Cortex of kidney (tissue), 1 donor: ENCODE measurements at places on chromosomes 11 and 22.

GRCh38 chr11:113329725-113330124 lies 15.3 kb downstream of the TTC12 start:
- DNase-seq, result no peak

GRCh38 chr22:19964701-19965386 lies 23.2 kb upstream of the TXNRD2 start:
- DNase-seq, result no peak

DNA sequence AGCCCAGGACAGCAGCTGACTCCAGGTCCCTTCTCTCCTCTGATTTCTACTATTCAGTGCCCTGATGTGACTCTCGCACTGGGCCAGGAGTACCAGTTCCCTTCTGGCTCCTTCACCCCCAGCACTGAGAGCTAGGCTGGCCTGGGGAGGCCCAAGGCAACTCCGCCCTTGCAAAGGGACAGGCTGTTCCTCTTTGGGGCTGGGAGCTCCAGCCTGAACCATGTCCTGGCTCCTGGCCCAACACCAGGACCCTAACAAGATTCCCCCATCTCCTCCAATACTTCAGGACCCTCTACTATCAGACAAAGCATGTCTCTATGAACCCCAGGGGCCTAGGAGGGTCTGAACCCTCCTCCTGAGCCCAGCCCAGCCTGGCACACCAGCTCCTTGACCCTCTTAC lies 12.5 kb downstream of the CREB3L1 start:
- no peak for DNase-seq

DNA sequence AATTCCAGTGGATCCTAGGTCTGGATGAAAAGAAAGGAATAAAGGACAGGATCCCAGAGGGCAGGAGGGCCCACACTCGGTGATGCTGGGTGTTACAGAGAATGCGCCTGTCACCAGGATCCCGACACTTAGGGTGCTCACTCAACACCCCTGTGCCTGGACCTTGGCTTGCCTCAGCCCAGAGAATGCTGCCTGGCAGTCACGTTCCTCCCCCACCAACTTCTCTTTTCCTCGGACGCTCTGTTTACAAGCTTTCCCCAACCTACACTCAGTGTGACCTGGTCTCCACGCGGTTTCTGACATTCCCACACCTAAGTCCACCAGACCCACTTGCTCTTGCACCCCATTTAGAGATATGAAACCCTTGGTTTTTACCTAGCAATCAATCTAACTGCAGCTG lies 38.0 kb upstream of the ETS1 start:
- DNase-seq, result no peak

DNA sequence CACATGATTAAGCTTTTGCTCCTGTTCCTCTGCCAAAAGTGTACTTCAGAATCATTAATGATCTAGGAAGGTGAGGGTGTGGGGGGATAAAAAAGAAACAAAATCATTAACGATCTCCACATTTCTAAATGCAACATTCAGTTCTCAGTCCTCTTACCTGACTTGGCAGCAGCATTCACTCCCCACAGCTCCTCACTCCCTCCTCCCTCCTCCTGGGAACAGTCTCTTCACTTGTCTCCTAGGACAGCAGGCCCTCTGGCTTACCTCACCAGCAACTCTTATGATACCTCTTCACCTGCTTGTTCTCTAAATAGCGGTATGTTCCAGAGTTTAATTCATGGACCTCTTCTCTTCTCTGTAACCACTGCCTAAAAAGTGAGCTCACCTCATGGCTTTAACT lies 56.5 kb upstream of the APOA1 start:
- no peak for DNase-seq

DNA sequence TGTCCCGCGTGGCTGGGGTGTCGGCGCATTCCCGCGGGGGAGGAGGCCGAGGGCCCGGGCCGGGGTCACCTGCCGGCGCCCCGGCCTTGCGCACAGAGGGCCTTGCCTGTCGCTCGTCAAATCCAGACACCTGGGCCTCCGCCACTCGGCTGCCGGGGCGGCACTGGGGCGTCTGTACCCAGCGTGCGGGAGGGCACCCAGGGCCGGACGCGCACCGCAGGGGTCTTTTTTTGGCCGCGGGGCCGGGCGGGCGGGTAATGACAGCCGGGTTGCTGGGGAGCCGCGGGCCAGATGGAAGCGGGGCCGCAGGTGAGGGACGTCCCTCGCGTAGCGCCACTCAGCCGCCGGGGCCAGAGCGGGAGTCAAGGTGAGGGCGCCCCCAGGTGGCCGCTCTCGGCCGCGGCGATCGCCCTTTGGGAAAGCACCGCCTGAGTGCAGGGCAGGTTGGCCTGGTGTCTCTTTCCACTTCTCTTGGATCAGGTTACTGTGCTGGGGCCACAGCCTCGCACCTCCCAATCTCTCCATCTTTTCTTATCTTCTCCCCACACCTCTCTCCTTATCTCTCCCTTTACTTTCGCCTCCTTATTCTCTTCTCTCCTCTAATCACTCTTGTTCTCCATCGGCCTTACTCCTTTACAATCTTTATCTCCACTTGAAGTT lies 3.5 kb downstream of the PHLDB1 start:
- no peak for DNase-seq

DNA sequence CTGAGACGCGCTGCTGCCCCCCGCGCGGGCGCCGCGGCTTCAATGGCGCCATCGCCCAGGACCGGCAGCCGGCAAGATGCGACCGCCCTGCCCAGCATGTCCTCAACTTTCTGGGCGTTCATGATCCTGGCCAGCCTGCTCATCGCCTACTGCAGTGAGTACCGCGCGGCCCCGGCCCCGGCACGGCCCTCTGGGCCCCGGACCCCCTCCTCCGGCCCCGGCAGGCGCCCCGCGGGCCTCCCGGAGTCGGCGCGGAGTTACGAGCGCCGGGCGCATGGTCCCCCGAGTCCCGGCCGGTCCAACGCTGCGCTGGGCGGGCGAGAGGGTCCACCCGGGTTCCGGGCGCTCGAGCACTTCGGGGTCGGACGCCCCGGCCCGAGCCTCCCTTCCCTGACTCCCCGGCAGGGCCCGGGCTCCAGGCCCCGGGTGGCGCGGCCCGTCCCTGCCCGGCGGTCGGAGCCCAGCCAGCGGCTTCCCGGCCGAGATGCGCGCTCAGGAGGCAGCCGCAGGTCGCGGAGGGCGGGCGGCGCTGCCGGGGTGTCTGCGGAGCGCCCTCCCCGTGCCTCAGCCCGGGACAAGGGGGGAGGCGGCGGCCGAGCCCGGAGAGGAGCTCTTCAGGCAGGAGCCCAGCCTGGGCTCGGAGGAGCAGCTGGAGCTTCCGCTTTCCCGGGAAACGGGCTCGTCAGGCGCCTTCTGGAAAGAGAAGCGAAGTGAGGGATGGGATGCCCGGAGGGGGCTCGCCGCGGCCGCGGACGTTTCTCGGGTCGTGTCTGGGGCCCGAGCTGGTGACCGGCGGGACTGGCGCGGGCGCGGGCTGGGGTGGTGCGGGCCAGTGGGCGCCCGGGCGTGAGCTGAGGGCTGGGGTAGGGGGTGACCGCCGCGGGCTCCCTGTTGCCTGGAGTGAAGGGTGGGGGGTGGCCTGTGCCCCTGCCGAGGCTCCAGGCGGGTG lies 1337.8 kb downstream of the BRD1 start:
- no peak for DNase-seq

- no peak for DNase-seq
These were observed 8.7 kb downstream of the PRR5 start for GRCh38 chr22:44710474-44711240.

DNA sequence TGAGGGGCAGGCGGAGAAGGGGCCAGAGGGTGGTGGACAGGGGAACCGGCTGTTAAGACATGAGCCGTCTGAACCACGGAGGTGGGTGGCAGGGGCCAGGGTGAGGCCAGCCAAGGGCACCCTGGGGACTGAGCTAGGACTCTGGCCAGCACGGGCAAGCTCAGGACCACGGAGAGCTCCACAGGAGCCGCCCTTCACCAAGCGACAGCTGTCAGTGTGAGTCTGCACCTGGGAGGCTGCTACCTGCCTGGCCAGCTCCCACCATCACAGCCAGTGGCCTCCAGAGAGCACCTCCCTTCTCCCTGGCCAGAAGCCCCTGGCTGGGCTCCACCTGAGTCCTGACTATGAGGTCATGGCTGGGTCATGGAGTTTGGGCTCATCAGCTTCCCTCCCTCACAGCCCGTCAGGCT lies 21.6 kb downstream of the MGAT3 start:
- no peak for DNase-seq

DNA sequence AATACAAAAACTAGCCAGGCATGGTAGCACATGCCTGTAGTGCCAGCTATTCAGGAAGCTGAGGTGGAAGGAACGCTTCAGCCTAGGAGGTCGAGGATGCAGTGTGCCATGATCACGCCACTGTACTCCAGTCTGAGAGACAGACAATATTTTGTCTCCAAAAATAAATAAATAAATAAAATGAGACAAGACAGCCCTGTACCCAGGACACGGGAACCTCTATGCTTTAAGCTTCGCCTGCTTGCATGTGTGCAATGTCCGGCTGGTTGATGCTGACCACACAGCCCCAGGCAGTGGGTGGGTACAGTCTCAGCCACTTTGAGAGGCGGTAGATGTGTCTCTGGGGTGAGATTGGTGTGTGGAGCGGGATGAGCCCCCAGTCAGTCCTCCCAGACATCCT lies 52.0 kb upstream of the MPEG1 start:
- DNase-seq, result no peak

DNA sequence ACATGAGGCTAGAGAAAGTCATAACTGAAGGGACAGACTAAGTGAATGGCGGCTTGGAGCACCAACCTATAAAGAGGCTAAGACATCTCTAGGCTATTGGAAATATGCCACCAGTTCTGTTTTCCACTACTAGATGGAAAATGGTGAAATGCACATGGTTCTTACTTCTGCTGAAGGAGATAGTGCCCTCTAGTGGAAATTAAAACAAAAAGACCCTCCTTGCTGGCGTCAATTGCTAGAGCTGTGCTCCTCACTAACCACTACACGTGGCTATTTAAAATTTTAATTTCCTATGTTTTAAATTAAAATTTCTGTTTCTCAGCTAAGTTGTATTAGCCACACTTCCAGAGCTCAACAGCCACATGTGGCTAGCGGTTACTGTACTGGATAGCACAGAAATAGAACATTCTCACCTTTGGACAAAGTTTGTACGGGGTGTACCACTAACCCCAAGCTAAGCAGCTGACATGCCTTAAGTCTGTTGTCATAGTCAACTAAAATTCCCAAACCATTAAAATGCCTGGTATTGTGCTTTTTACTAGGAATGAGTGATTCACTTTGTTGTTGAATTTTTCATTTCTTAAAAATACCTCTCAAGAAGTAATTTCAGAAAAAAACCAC lies 34.1 kb upstream of the CALCA start:
- no peak for DNase-seq

GRCh38 chr22:49788504-49788903 lies 39.2 kb downstream of the BRD1 start:
- no peak for DNase-seq

- no peak for DNase-seq
These were observed 19.5 kb downstream of the LHFPL7 start for GRCh38 chr22:24926849-24927579.
